ENCODE measurements at places on chromosomes 6 and 20.

- no peak for DNase-seq
Observed at GRCh38 chr20:62025832-62026563, 39.7 kb downstream of the TAF4 start.

- DNase-seq, result no peak
Observed at GRCh38 chr6:74409447-74409846, 713.4 kb downstream of the CD109 start.

DNA sequence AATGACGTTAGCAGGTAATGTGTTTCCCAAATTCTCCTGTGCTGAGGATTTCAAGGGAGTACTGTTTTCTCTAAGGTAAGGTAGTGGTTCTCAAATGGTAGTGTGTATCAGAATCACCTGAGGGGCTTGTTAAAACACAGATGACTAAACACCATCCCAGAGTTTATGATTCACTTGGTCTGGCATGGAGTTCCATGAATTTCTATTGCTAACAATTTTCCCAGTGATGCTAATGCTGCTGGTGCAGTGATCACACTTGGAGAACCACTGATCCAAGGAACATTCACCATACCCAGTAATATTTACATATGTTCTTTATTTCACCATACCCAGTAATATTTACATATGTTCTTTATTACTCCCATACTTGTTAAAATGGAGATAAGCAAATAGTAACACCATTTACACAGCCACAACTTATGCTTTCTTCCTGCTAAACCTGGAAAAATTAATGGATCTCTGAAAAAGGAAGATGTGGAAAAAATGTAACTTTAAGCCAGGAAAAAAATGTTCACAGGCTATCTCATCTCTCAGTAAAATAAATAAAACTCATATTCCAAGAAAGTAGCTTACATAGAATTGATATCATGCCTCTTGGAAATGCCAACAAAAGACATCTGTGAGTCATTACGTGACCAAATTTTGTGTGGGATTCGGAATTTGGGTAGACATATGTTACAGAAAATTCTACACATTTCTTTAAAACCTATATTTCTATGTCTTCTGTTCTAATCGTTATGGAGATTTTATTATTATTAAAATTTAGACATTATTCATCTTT, 129.5 kb downstream of the MMUT start:
- no peak for DNase-seq

- no peak for DNase-seq
Observed at GRCh38 chr6:38391626-38392579, 247.8 kb downstream of the BTBD9 start.

- DNase-seq, result no peak
Observed at GRCh38 chr6:156944412-156944811, 167.2 kb downstream of the ARID1B start.

GRCh38 chr6:83962582-83962981, 71.0 kb upstream of the MRAP2 start:
- no peak for DNase-seq

- DNase-seq, result no peak
Observed at GRCh38 chr6:94478133-94479005, 1059.0 kb upstream of the EPHA7 start.

GRCh38 chr6:47138046-47138445, 95.9 kb upstream of the ADGRF1 start:
- DNase-seq, result no peak

GRCh38 chr20:14685183-14685582, 347.8 kb upstream of the FLRT3 start:
- DNase-seq, result no peak

GRCh38 chr6:110590821-110591351, 114.5 kb upstream of the SLC22A16 start:
- no peak for DNase-seq

DNA sequence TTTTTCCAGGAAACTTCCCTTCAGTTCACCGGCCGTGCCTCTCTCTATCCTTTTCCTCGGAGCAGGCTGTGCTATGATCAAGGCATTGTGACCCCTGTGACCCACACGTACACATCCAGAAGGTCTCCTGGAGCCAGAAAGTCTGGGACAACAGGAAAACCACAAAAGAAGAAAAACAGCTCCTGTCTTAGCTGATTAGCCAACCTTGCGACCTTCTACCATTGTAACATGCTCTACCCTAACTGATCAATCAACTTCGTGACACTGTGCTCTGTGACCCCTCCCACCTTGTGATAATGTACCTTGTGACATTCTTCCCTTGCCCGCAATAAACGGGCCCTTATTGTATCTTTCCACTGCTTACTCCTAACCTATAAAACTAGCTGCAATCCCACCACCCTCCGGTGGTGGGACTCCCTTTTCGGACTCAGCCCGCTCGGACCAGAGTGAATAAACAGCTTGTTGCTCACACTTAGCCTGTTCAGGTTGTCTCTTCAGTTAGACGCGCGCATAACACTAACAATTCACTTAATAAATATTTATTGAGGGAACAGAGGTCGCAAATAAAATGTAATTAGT, 24.2 kb downstream of the ZNF311 start:
- peak; percentile 67 for DNase-seq

DNA sequence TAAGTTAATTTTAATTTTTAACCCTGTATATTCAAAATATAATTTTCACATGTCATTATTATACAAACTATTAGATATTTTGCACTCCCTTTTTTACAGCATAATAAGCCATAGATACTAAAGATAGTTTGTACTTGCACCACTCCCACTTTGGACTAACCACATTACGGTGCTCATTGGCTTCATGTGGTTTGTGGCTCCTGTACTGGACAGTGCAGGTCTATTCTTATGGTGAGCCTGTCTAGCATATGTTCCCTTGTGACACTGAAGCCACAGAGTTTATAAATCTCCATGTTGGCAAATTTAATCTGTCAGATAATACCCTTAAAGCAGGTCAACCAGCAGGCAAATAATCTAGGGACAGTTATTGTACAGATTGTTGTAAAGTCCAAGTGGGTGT, 354.4 kb upstream of the KCNQ5 start:
- DNase-seq, result no peak

DNA sequence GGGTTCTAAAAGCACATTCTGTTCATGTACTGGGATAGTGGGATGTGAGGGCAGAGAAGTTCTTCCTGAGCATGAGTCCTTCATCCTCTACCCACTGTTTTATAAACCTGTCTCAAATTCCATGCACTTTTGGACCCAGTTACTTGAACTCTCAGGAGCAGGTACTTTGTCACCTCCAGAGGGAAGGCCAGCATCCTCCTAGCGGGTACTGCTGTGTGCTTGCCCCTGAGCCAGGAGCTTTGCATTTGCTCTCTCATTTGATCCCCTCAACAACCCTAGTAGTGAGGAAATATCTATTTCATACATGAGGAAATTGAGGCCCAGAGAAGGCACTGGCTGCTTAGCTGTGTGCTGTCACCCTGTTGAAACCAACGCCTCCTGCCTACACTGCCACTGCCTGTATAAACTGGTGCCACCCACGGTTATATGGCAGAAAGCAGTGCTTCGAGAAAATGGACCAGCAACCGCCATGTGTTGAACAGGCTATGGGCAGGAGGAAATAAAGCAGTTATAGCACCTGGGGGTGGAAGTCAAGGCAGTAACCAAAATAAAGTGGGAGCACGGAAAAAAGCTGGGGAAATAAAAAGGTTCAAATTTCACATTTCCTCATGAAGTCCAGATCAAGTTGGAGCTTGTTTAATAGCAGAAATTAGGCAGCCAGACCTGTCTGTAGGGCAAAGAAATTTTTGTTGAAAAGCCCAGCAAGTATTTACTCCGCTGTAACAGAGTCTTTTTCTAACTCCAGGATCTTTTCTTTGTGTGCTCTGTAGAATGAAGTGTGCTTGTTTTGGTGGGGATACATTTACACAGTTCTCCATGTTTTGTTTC, 38.0 kb downstream of the KLHL31 start:
- DNase-seq, result no peak

GRCh38 chr20:62641321-62642050, 817 bp upstream of the SLCO4A1 start:
- DNase-seq, result no peak
